T-helper 2 cell (primary cell): ENCODE measurements at places on chromosomes 3 and 15.
A peak's percentile ranks its signal among the peaks of the same experiment; 100 is the strongest.

GRCh38 chr3:134544316-134544715 is 58.5 kb downstream of the CEP63 start:
- peak; percentile 4 for DNase-seq

DNA sequence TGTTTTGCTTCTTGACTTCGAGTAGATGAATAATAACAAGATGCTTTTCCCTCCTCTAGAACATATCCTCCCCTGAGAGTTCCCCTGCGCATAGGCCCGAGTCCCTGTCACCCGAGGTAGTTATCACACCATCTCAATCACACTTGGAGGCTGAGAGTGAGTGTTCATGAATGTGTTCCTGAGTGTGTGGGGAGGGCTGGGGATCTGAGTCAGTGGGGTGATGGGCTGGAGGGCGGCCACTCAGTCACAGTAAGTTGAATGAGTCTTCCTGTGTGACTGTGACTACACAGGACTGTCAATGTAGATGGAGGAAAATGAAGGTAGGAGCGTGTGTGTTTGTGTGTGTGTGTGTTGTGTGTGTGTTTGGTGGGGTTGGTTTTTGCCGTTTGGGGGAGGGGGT is 71.0 kb downstream of the SETD5 start:
- no peak for DNase-seq

DNA sequence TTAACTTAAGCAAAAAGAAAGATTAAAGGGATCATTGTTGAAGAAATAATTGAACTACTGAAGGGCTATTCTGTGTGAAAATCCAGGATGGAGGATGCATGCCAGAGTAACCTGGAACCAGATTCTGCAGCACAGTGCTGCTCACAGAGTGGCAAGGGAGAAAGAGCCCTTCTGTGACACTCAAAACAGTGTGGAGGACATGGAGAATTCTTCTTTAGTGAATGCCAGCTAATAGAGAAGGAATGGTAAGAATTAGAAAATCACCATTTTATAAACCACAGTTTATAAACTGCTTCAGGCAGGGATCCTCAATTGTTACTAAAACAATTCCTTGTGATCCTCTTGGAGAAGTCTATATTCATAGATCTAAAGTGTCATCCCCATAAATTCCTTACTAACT is 70.4 kb upstream of the ARHGEF26 start:
- no peak for DNase-seq

DNA sequence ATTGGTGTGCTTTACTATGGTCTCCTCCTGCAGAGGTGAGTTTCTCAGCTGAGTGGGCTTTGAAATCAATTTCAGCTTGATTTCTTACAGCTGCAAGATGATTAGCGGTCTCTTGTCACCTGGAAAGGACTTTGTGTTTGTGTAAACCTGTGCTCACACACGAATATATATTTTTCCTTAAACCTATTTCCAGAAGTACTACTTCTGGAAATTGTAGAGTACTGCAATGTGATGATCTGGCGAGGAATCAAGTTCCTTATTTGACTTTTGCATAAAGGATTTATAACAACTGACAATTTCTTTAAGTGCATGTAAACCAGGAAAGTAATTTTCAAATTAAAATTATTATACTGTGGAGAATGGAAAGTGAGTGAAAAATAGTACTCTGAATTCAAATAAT is 2.1 kb downstream of the MCTP2 start:
- DNase-seq: no peak

GRCh38 chr15:57500979-57501576 is 90.6 kb upstream of the MYZAP start:
- no peak for DNase-seq

DNA sequence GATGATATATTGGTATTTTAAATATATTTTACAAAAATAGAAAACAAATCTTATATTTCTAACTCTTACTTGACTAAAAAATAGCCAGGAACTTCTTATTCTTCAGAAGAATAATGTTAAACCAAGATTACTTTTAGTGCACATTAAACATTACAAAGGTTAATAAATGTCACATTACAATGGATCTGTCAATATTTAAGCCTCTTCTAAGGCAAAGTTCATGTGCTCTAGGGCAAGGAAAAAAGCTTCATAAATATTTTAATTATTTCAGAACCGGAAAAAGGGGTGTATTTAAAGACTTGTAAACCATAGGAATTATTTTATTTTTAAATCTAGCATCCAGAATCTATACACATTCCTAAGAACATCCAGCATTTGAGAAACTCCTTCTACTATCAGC is 166.9 kb upstream of the ROBO2 start:
- no peak for DNase-seq

GRCh38 chr3:32759342-32759741 is 58.5 kb upstream of the TRIM71 start:
- no peak for DNase-seq

GRCh38 chr3:149180057-149180573 is 41.5 kb downstream of the CP start:
- no peak for DNase-seq

- no peak for DNase-seq
Observed at GRCh38 chr3:11698326-11699082, 54.8 kb upstream of the VGLL4 start.

GRCh38 chr3:46466273-46466672 is 1.6 kb upstream of the LTF start:
- no peak for DNase-seq

DNA sequence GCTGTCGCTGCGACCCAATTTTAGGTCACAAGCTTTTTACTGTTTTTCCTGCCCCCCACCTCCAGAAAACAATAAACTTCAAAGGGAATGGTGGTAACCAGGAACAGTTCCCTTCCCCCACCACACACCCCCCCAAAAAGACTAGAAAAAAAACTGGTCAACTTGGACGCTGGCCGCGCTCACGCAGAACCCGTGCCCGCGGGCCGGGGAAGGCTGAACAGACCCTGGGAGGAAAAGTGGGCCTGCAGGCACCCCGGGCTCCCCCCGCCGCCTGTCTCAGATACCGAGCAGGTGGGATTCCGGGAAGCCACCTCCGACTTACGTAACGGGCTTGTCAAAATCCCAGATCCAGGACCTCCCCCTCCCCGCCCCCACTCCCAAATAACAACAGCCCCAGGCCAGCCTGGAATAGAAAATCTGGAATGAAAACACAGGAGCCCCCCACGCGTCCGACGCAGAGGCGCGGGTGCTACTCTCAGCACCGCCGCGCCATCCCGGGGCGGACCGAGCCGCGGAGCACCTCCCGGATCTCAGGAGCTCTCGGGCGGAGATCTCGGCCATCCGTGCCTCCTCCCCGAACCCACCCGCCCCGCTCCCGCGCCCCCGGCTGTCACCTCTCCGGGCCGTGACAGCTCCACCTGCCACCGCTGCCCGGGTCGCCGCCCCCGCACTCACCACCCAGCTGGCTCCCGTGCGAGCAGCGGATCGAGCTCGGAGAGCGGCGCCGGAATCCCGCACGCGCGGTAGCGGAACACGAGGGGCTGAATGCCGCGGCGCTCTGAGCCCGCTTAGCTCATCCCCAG is 557 bp downstream of the DENND4A start:
- peak; percentile 42 for DNase-seq

GRCh38 chr3:112013784-112014143 is 15.0 kb downstream of the TAGLN3 start:
- DNase-seq: no peak

GRCh38 chr3:110419096-110419495 is 652.5 kb upstream of the NECTIN3 start:
- DNase-seq: no peak

DNA sequence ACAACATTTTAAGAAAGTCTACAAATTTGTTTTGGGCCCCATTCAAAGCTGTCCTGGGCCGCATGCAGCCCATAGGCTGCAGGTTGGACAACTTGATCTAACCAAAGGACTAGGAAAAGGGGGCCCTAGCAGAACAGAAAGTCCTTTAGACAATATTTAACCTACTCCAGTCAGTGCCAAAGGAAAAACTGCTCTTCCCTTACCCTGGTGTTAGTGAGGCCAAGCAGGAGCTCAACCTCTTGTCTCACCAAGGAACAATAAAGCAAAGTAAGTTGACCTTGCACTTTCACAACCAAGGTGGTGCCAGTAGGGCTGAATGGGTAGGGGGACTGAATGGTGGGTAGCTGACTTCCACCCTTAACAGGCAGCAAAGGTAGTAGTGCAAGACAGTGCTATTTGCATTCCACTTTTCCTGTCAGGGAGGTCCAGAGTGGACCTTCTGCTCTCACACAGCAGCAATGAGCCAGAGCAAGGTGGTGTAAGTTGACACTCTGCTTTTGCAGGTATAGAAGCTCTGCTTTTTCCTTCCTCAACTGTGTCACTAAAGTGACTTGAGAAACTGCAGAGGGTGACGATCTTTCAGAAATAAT is 124.9 kb downstream of the WDR72 start:
- DNase-seq: no peak

DNA sequence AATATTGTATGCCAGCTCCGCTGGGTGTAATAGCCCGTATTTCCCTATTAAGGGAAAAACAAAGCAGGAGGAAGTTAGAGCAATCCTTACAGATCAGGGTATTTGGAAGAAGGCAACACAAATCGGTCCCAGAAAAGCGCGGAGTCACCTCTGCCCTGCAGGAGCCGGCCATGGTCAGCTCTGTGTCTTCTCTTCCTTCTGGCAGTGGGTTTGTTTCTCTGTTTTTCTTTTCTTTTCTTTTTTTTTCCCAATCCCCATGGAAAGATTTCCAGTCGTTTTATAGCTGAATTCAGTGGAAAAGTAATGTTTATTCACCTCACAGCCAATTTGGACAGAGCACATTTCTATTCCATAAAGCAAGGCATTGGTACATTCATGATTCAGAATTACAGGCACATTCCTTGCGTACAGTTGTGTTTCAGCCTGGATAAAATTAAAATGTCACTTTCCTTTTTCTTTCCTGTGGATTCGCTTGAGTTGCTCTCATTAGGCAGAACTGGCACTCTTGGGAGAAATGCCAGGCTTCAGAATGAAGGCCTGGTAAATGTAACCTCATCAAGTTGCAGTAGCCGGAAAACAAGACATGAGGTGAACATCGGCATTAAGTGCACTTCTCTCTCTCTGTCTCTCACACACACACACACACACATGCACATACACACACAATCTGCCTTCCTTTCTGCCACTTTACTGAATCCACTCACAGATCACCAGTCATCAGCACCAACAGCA is 204.5 kb upstream of the UBE2E1 start:
- no peak for DNase-seq

GRCh38 chr3:142180761-142181362 is 31.5 kb upstream of the TFDP2 start:
- no peak for DNase-seq

GRCh38 chr15:39417366-39418134 is 163.3 kb upstream of the THBS1 start:
- DNase-seq: no peak

DNA sequence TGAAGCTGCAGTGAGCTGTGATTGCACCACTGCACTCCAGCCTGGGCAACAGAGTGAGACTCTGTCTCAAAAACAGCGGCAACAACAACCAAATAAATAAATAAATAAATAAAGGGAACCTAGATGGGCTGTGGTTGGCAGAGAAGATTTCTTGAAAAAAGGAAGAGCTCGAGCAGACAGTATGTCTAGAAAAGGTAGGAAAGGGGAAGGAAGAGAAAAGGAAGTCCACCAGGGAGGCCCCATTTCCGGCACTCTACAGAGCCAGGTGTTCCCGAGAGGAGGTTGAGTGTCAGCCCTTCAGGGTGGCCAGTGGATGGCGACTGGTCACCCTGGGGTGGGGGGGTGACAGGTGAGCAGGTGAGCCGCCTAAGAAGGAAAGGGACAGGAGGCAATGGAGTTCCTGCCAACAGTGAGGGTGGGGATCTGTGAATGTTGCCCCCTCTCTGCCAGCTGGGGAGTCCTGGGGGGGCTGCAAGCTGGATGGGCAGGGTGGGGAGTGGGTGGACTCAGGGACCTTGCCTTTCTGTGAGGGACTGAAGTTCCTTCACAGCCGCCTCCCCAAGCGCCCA is 14.8 kb downstream of the PAQR5 start:
- DNase-seq: no peak

DNA sequence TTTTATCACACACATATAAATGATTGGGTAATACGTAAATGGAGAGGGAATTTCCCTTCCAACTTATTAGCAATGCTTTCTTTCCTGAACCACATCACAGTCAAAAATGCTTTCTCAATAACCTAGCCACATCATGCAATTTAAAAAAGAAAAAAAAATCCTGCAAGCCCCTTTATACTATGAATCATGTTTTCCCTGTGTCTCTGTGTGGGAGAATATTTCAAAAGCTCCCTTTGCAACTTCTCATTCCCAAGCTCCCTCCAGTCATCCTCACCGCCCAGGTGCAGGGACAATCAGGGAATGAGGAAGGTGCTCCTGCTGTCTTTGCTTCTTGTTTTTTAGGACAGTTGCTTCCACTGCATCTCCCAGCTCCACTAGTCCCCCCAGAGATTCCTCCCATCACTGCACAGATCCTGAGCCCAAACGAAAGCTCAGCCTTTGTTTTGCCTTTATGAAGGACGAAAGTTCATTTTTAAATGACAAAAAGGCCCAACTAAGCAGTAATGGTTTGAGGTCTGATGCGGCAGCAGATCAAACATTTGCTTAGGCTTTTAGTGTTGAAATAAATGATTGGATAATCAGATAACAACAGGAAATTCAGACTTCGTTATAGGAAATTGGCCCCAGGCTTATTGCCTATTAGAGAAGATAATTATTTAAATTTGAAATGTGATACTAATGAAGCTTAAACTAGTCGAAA is 47.8 kb upstream of the ADGRG7 start:
- DNase-seq: no peak

DNA sequence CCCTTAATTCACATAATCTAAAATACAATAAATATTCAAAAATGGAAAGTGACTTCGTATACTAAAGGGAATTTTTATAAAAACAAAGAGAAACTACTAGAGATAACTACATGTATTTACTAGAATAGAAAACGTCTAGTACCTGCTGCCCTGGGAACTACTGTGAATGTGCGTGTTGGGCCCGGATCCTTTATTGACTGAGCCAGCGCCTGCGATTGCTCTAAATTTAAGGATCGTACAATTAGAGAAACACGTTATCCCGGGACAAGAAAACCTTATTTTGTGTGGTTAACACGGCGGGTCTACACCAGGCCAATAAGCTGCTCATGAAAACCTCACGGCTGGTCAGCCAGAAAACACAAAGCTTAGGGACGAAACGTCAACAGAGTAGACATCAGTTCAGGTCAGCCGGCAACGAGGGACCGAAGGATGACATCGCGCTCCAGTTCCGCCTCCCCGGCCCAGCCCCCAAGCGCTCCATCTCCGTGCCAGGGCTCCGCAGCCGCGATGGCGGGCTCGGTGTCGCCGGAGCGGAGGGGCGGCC is 555 bp downstream of the TM2D3 start:
- DNase-seq: no peak

- DNase-seq: no peak
Observed at GRCh38 chr3:23743141-23743784, 62.5 kb upstream of the UBE2E1 start.

DNA sequence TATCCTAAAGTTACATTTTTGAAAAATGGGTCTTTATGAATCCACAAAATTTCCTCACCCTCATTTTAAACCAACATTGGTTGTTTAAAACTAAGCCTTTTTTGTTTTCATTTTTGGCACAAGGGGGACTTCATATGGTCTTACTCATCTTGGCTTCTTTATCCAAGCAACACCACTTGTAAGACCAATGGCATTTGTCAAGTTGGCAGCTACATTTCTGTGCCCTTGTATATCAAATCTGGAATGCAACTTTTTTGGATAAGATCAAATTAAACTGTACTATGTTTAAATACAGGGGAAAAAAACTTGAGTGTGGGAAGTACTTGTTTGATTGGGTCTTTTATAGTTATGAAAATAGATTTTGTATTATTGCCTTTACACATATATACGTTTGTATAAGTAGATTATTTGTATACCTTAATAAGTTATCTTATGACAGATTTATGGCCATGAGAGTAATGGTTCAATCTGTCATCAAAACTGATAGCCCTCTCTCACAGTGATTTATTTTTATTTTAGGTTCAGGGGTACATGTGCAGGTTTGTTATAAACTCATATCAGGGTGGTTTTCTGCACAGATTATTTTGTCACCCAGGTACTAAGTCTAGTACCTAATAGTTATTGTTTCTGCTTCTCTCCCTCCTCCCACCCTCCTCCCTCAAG is 43.4 kb downstream of the GPR160 start:
- no peak for DNase-seq
